Activated T-helper 1 cell treated with anti-CD3 and anti-CD28 coated beads, Interleukin-2, amount 50 U/mL, for 16 hours (primary cell): ENCODE measurements at places on chromosomes 5 and 9.

- no peak for DNase-seq
These were observed 1096.0 kb downstream of the DTWD2 start for GRCh38 chr5:117892360-117892759.

GRCh38 chr9:121424024-121424432 is 54.0 kb upstream of the STOM start:
- no peak for DNase-seq

DNA sequence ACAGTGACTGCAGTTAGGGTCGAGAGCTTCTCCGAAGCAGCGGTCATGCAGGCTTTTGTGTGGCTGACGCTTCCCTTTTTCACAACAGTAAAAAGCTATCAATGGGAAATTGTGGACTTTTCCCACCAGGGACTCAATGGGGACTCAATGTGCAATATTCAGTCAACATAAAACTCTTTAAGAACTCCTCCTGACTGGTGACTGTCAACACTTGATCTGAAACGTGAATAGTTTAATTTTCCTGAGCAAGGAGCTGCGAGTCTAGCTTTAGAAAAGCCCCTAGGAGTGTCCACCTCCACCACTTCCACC is 28.7 kb downstream of the EXOC3 start:
- no peak for DNase-seq

DNA sequence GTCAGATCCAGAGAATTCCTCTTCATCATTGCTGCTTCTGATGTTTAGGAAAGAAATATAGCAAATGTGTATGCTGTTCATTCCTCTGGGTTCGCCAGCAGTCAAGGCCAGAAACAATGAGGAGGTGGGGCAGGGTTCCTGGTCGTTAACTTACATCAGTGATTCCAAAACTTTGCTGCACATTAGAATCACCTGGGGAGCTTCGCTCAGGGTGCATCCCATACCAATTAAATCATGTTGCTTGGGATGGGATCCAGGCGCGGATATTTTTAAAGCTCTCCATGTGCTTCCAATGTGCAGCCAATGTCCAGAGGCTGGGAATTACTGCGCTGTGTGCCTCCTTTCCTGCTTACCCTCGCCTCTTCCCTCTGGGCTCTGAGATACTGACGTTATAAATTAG is 227.9 kb upstream of the KLF9 start:
- no peak for DNase-seq

- DNase-seq = no peak
These were observed 76.7 kb upstream of the SPOCK1 start for GRCh38 chr5:137575847-137576246.
